A549 treated with CORT108297 at 1 μM for 4 hours (cell line): ENCODE measurements at places on chromosomes 12 and 14. TPM values are rescaled to one million over a fixed set of nuclear protein-coding genes. Genes with fewer than 3 reads are reported as not detected.

Gene SMIM41
- total RNA-seq: not detected in 5 replicates

Gene E2F7
- total RNA-seq: 6.6 to 8.4 TPM (median 7.2 TPM) in 5 replicates

Gene JAG2
- total RNA-seq: 18.3 to 31.3 TPM (median 28.9 TPM) in 5 replicates

Gene KANSL2
- 33.3 to 41.4 TPM (median 36.9 TPM) in 5 replicates for total RNA-seq

Gene BCL7A
- 9.8 to 12.8 TPM (median 11.5 TPM) in 5 replicates for total RNA-seq

Gene C1QL4
- total RNA-seq: 3.9 to 6.6 TPM (median 5.7 TPM) in 5 replicates

Gene FSCB
- total RNA-seq: not detected in 5 replicates

Gene TBX5
- total RNA-seq: not detected in 5 replicates

Gene SLC17A8
- 0.07 TPM in 1 of 5 replicates, not detected in the others for total RNA-seq

Gene TTC8
- total RNA-seq: 39.7 to 43.2 TPM (median 40.8 TPM) in 5 replicates

Gene EDDM3A
- not detected in 5 replicates for total RNA-seq

Gene OTUB2
- total RNA-seq: 3.8 to 6.0 TPM (median 4.2 TPM) in 5 replicates

Gene DCTN2
- total RNA-seq: 111 to 169 TPM (median 122 TPM) in 5 replicates

Gene KLHDC1
- 0.17 to 0.46 TPM (median 0.36 TPM) in 5 replicates for total RNA-seq

Gene MIP
- 0.12 TPM in 1 of 5 replicates, not detected in the others for total RNA-seq

Gene DRAM1
- 20.6 to 27.4 TPM (median 24.8 TPM) in 5 replicates for total RNA-seq

Gene GLIPR1L2
- 0.10 to 0.28 TPM (median 0.16 TPM) in 4 of 5 replicates, not detected in the other for total RNA-seq

Gene NID2
- 16.1 to 30.0 TPM (median 20.1 TPM) in 5 replicates for total RNA-seq

Gene KCNC2
- total RNA-seq: not detected in 5 replicates

Gene GPD1
- total RNA-seq: 0.13 to 0.30 TPM (median 0.19 TPM) in 5 replicates

Gene CCDC177
- 0.02 to 0.03 TPM in 2 of 5 replicates, not detected in the others for total RNA-seq

Gene DHH
- total RNA-seq: 0.06 TPM in 2 of 5 replicates, not detected in the others

Gene TAMALIN
- 0.32 to 0.58 TPM (median 0.41 TPM) in 5 replicates for total RNA-seq

Gene HRK
- total RNA-seq: 0.55 to 0.76 TPM (median 0.72 TPM) in 5 replicates

Gene AQP6
- not detected in 5 replicates for total RNA-seq

Gene LEMD3
- total RNA-seq: 9.0 to 13.1 TPM (median 11.2 TPM) in 5 replicates

Gene TAPBPL
- 3.3 to 4.6 TPM (median 3.7 TPM) in 5 replicates for total RNA-seq

Gene RFC5
- total RNA-seq: 39.1 to 46.2 TPM (median 40.8 TPM) in 5 replicates

Gene VIPAS39
- 13.1 to 15.5 TPM (median 13.9 TPM) in 5 replicates for total RNA-seq

Gene EIF2S3B
- total RNA-seq: 0.53 to 0.88 TPM (median 0.65 TPM) in 5 replicates

Gene PTPRO
- 0.02 to 0.09 TPM (median 0.05 TPM) in 4 of 5 replicates, not detected in the other for total RNA-seq

Gene SFSWAP
- total RNA-seq: 23.6 to 30.2 TPM (median 27.9 TPM) in 5 replicates

Gene CIROP
- not detected in 5 replicates for total RNA-seq

Gene PDE3A
- 2.4 to 4.3 TPM (median 3.7 TPM) in 5 replicates for total RNA-seq

Gene KRT2
- not detected in 5 replicates for total RNA-seq

Gene SOS2
- 8.2 to 12.0 TPM (median 11.4 TPM) in 5 replicates for total RNA-seq

Gene NOP9
- total RNA-seq: 14.5 to 19.5 TPM (median 17.5 TPM) in 5 replicates

Gene GPRC5D
- total RNA-seq: not detected in 5 replicates

Gene CDH24
- 3.0 to 5.9 TPM (median 5.2 TPM) in 5 replicates for total RNA-seq
